ENCODE measurements at places on chromosomes 5 and 9.
A peak's percentile ranks its signal among the peaks of the same experiment; 100 is the strongest.

DNA sequence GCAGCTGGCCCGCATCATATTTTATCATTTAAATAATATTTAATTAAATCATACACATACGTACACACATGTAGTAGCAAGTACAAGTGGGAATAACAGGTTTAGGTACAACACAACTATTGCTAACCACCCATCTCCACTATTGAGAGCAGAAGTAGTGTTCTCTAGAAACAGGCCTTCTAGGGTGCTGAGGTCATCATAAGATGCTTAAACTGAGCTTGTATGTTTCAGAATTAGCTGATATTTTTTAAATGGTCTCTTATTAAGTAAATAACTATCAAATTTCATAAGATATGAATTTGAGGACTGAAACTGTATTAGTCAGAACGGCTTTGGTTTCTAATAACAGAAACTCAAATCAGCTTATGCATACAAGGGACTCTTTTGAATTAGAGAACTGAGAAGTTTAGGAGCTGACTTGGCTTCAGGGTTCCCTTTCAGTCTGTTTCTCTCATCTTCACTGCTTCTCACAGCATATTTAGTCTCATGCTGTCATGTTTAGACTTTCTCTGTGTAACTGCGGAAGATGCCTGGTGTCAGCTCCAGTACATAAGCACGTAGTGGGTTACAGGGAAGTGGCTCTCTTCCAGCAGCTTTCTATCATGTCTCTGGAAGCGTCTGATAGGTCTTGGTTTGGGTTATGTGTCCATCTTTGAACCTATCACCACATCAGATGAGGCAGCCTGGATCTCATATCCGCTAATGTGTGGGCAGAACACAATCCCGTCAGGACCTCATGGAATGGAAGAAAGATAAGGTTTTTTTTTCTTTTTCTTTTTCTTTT, 25.0 kb upstream of the OCLN start:
- DNase-seq = no peak

DNA sequence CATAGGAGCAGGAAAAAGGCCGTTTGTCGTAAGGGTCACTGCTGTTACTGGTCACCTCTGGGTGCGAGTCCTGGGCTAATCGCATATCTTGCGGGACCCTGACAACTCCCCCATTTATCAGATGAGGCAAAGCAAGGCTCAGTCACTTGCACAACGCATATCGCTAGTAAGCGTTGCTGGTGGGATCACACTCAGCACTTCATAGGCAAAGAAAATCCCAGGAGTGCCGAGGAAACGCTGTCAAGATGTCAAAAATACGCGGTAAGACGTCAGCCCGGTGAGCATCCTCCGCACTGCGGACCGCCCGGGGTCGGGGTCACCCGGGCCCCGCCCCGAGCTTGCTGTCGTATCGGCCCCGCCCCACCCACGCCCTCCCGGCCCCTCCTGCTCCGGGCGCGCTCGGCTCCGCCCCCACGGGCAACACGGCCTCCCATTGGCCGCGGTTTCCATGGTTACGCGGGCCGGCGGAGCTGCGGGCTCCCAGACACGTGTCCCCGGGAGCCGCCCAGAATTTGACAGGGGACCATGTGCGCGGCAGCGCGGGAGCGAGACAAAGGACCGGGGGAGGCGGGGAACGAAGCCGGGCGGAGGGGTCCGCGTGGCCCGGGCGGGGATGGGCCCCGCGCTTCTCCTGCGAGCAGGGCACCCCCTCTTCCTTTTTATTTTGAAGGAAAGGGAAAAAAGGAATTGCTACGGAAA, 80.2 kb upstream of the IER5L start:
- peak; percentile 85 for DNase-seq

GRCh38 chr9:80952363-80952922, 736.9 kb downstream of the TLE1 start:
- no peak for DNase-seq

GRCh38 chr5:151597749-151598148, 6.6 kb upstream of the FAT2 start:
- no peak for DNase-seq

GRCh38 chr5:176846335-176847140, 36.2 kb downstream of the UNC5A start:
- no peak for DNase-seq

- DNase-seq = no peak
Observed at GRCh38 chr5:79547982-79548381, 34.0 kb upstream of the HOMER1 start.

- no peak for DNase-seq
Observed at GRCh38 chr5:1351156-1351555, 6.3 kb upstream of the CLPTM1L start.

- DNase-seq = no peak
Observed at GRCh38 chr5:169474226-169474625, 109.3 kb upstream of the SPDL1 start.

- DNase-seq = no peak
Observed at GRCh38 chr9:100229561-100229960, 123.2 kb downstream of the TEX10 start.

- no peak for DNase-seq
Observed at GRCh38 chr5:2186472-2187015, 303.8 kb upstream of the IRX4 start.

- DNase-seq = no peak
Observed at GRCh38 chr5:135559354-135559753, 19.4 kb downstream of the CXCL14 start.
